Inflammatory macrophage (primary cell): ENCODE measurements at places on chromosomes 4 and X.

- no peak for DNase-seq
These were observed 40.6 kb downstream of the GABRB1 start for GRCh38 chr4:47071901-47072341.

DNA sequence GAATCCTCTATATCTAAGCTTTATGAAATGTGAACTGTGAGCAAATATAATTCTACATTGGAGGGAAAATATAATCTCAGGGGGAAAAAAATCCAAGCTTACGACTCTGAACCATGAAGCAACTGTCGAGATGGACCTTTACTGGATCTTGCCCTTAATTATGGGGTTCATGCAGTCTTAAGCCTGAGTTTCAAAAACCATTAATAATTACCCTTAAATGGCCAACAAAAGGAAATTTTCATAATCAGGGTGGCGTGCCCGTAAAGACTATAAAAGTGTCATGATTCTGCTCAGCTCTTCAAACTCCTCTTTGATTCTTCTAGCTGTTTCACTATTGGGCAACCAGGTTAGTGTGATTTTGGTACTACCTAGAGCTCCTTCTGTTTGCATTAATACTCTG, at the start of gene S100G:
Gene S100G, plus strand, starts transcription at position 301 of the 400 bp plus-strand sequence. CDS start 849 bp downstream, outside the sequence.
- no peak for DNase-seq

GRCh38 chr4:139015948-139016471, 429 bp downstream of the NOCT start:
- DNase-seq: peak; percentile 35

DNA sequence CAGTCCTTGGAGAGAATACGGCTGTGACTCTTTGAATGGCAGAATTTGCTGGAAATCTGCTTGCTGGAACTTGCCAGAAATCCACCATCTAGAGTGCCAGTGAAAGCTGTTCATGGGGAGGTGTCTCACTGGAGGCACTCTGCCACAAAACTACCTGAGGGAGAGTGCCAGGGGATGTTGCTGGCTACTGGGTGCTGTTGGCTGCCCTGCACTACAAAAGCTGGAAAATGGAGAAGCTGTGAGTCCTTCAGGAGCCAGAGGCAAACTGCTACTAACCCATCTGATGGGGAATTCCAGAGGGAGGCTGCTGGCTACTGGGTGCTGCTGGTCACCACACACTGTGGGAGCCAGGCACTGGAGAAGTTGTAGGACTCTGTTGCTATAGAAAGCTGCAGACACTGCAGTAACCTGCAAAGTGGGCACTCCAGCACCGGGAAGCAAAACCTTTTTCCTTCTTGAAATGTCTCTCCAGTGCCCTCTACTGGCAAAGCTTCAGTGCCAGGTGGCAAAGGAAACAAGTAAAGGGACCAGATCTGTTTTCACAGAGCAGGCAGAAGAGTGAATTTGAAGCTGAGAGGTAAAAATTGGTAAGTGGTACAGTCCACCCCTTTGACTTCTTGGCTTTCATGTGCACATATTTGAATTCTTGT, 47.8 kb upstream of the HSD17B10 start:
- peak; percentile 37 for DNase-seq

GRCh38 chrX:136204571-136204970, 46.6 kb downstream of the MAP7D3 start:
- peak; percentile 42 for DNase-seq

- DNase-seq: no peak
These were observed 8.0 kb upstream of the ARSJ start for GRCh38 chr4:113987382-113987941.

- DNase-seq: no peak
These were observed 371.7 kb downstream of the KLHL13 start for GRCh38 chrX:117744958-117745357.

- no peak for DNase-seq
These were observed 14.6 kb downstream of the HERC3 start for GRCh38 chr4:88606832-88607231.

GRCh38 chr4:74065115-74065642, 26.7 kb upstream of the CXCL3 start:
- no peak for DNase-seq

GRCh38 chr4:98747393-98748091, 89.1 kb upstream of the TSPAN5 start:
- DNase-seq: no peak

DNA sequence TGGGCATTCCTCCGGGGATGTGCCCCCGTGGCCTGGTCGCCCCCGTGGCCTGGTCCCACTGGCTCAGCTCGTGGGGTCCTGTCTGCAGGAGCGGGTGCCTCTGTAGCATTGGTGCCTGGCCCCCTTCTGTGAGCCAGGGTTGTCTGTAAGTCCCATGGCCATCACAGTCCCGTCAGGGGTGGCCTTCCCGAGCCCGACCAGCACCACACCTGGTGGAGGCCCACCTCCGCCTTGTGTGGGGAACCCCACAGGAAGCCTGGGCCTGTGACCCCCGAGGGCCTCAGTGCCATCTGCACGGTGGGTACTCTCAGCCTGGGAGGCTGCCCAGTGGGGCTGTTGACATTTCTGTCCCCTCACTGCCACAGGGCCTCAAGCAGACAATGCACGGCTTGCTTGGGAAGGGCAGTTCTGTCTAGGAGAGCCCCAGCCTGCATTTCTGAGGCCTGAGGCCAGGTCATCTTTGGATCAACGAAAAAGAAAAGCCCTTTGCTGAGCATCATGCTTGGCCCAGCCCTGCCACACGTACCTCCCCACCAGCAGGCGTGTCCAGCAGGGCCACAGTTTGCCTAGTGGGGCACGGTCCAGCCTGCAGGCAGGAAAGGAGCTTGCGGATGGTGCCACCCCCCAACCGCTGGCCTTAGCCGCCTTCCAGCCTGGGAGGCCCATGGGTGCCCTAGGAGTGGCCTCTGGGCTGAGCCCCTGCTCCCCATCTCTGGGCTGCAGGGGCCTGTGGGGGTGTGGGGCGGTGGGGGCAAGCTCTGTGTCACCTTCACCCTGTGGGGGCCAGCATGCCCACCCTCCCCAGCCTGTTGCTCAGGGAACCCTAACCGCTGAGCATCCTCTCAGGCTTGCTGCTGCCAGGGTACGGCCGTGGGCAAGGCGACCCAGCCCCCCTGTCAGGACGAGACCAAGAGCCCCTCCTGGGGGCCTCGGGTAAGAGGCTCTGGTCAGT, 23.2 kb downstream of the NKX1-1 start:
- DNase-seq: no peak

DNA sequence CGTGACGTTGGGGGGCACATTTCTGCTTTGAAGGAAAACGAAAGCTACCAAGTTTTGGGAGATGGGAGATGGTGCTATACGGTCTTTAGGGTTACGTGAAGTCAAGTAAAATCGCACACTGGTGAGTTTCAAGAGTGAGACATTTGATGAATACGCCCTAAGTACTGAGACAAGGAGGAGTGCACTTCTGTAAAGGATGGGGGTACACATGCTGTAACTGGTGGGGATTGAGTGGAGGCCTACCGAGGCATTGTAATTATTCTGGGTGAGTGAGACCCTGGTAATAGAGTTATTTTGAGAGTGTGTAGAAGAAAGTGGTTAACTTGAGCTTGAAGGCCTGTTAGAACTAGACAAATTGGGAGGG, 536 bp downstream of the SH3BGRL start:
- DNase-seq: no peak

DNA sequence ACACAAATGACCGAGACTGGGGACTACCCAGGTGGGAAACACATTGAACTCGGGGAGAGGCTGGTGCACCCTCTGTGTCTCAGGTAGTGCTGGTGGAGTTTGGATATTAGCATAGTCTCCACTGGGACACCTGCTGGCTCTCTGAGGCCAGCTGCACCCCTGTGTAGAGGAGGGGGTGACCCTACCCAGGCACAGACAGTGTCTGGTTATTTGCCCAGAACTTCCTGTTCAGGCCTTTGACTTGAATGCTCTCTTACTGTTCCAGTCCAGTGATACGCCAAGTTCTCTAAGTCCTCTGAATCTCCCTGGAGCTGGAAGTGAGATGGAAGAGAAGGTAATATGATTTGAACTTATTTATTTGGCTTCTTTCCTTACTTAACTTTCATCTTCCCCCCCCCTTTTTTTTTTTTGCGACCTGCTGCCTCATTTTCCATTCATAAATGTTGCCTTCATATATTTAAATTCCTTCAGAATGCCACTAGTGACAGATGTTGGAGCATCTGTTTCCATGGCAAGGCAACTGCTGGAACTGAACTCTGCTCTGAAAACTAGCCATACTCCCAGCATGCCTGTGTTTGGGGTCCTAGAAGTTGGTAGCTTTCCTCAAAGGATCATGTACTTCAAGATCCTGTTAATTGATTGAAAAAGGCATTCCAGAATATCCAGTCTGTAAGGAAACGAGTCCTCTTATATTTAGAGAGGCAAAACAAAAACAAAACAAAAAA, 76.7 kb downstream of the AASDH start:
- DNase-seq: no peak

DNA sequence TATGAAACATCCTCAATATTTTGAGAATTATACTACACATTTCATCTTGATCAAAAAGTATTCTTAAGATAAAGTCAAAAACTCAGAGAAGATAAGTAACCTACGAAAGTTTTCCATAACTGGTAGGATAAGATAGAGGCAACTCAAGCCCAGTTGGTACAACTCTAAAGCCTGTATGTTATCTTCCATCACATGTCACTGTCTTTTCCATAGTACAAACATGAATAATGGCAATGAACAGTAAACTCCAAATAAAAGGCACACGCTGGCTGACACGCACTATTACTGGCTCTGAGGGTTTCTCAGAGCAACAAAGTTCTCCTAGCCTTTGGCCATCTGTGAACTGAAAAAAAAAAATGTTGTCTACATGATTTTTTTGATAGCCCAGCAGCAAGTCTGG, 27.2 kb downstream of the LIN54 start:
- no peak for DNase-seq

- no peak for DNase-seq
These were observed 8.4 kb upstream of the MSX1 start for GRCh38 chr4:4851081-4851480.

DNA sequence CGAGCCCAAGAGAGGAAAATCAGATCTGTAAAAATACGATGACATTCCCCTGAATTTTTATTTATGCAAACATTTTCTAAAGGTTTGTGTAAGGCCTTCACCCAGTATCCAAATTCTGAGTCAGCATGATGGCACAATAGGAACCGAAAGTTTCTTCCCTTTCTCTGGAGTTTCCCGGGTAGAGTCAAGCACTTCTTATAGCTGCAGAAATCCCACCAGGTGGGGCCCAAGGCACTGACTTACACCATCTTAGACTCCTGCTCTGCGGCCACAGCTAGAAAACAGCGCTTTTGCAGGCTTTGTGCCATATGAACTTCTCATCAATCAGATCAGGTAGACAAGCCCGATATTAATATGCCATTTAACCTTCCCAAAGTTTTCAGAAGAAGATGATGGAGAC, 13.4 kb downstream of the LEF1 start:
- DNase-seq: no peak

DNA sequence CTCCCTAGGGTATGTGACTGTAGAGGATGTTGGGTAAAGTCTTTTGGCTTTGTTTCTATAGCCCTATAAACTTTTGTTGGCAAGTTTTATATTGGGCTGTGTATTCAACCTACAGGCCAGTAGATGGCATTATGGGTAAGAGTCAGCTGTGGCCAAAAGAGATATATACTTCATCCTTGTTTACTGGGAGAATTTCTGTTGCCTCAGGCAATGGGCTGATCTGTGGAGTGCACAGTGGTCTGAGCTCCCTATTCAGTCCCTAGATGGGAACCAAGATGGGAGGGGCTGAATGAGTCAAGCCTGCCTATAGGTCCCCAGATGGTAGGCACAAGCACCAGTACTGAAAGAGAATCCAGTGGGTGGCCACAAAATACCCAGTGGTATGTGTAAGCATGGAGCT, 580.6 kb downstream of the EPHA5 start:
- no peak for DNase-seq
